ENCODE measurements at places on chromosomes 6 and 20. TPM values are rescaled to one million over a fixed set of nuclear protein-coding genes. Genes with fewer than 3 reads are reported as not detected.

The EPHA7 gene
- 0.18 TPM for total RNA-seq

The FAM184A gene
- not detected for total RNA-seq

The HLA-DQA1 gene
- not detected for total RNA-seq

The COL19A1 gene
- total RNA-seq, result not detected

The TCF21 gene
- not detected for total RNA-seq

The COL21A1 gene
- 0.76 TPM for total RNA-seq

The CST5 gene
- total RNA-seq, result not detected

The DAAM2 gene
- not detected for total RNA-seq

The SYTL3 gene
- 1.3 TPM for total RNA-seq

The RBPJL gene
- not detected for total RNA-seq

The TRIM15 gene
- total RNA-seq, result not detected

The DDO gene
- 0.08 TPM for total RNA-seq

The STX11 gene
- 2.0 TPM for total RNA-seq

The TCP11 gene
- not detected for total RNA-seq

The PRL gene
- total RNA-seq, result not detected

The OPRM1 gene
- total RNA-seq, result not detected

The RNF144B gene
- total RNA-seq, result 0.31 TPM

The GINS1 gene
- 32.2 TPM for total RNA-seq

The RPL7L1 gene
- 67.7 TPM for total RNA-seq

The VSX1 gene
- total RNA-seq, result 0.43 TPM

The PMEPA1 gene
- 322 TPM for total RNA-seq

The TMEM74B gene
- 3.7 TPM for total RNA-seq

The SMLR1 gene
- total RNA-seq, result not detected

The BNIP5 gene
- not detected for total RNA-seq

The MYB gene
- 0.73 TPM for total RNA-seq

The ISM1 gene
- total RNA-seq, result 0.26 TPM

All from A549 treated with GW870086 at 1 μM for 4 hours (cell line).